AML-193 (cell line): ENCODE measurements at places on chromosomes 2 and 18.

DNA sequence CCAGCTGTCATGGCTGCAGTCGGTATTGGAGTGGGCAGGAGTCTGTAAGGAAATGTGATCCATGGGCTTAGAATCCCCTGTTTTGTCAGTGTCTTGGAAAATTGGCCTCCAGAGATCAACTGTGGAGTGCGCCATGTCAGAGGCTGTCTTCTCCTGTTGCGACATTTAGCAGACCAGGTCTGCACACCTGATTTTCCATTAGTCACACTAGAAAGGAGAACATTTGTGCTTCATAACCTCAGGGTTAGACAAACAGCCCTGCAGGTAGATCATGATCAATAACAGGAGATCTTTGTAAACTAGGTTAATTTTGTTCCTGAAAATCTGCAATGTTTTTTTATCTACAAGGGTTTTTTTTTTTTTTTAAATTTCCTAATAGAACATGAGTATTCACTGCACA lies 28.0 kb downstream of the LDLRAD4 start:
- no peak for DNase-seq

DNA sequence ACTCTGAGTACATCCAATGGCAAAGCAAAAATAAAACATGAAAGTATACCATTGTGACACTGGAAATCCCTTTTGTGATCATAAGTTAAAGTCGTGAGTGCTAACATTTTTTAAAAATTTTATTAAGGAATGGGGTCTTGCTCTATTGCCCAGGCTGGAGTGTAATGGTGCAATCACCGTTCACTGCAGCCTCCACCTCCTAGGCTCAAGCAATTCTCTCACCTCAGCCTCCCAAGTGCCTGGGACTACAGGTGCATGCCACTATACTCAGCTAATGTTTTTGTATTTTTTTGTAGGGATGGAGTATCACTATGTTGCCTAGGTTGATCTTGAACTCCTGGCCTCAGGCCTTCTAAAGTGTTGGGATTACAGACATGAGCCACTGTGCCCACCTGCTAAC lies 14.3 kb upstream of the TNFAIP6 start:
- DNase-seq, result no peak

DNA sequence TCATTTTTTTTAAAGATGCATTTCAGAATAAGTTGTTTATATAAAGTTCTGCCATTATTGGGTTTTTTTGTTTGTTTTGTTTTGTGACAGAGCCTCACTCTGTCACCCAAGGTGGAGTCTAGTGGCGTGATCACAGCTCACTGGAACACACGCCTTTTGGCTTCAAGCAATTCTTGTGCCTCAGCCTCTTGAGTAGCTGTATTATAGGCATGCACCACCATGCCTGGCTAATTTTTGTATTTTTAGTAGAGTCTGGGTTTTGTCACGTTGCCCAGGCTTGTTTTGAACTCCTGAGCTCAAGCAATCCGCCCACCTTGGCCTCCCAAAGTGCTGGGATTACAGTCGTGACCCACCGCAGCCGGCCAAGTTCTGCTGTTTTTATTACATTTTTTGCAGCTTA lies 72.3 kb downstream of the R3HDM1 start:
- DNase-seq, result no peak

DNA sequence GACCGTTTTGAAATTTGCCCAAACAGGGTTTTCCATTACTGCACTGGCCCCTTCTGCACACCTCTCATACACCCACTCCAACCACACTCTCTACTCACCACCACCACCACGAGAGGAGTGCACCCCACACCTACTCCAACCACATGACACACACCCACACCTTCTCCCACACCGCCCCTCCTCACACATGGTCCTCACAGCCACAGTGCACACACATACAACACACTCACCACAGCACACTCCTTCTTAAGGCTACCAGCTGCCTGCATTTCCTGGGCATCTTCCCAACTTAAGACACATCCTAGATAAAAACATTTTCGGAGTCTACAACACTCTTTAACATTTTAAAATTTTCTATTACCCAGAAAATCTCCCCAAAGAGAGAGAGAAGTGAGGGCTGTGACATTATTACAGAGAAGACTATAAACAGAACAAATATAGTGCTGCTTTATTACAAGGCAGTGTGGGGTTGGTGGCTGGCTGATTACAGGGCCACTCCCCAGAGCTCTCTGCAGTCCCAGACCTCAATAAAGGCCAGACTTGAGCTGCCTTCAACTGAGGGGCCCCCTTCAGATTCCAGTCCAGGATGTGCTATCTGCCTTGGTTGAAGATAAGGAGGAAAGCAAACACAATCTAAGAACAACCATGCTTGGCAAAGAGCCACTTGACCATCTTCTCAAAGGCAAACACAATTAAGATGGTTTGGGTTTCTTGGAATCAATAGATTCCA lies 36.1 kb downstream of the NHEJ1 start:
- DNase-seq, result no peak

- no peak for DNase-seq
Observed at GRCh38 chr2:139439100-139439499, 658.9 kb upstream of the NXPH2 start.

GRCh38 chr2:53826030-53826410 lies 33.7 kb downstream of the GPR75 start:
- DNase-seq, result no peak

GRCh38 chr2:29509878-29510277 lies 394.7 kb downstream of the CLIP4 start:
- DNase-seq, result no peak

GRCh38 chr2:215556979-215557378 lies 121.1 kb upstream of the FN1 start:
- peak; percentile 2 for DNase-seq

GRCh38 chr18:25136416-25137196 lies 215.4 kb downstream of the ZNF521 start:
- no peak for DNase-seq

DNA sequence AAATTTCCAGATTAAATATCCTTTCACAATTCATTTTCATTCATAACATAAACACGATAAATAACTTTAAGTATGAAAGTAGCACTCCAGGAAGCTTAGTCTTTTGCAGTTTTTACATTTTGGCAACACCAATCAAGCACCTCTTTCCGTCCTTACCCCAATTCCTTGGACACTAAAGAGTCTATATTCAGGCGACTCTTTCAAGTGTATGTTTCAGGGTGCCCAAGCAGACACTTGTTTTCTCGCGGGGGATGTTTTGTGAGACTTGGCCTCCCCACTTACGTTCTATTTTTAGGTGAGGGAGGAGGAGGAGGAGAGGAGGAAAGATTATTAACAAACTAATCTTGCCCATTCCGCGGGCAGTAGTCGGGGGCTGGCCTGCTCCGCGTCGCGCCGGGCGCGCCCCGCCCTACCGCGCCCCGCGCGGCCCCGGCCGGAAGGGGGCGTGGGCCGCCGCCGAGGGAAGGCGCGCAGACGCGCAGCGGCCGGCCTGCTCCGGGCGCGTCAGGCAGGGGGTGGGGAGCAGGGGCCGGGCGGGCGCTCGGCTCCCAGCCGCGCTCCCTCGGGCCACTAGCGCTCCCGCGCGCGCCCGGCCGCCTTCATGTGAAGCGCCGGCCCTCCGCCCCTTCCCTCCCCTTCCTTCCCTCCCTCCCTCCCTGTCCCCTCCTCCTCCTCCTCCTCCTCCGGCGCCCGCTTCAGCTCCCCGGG lies at the start of gene ITPRID2:
ITPRID2 (plus strand) TSS at position 473 of the 708 bp plus-strand sequence. CDS start 337 bp downstream, outside the sequence.
- DNase-seq, result peak; percentile 80

DNA sequence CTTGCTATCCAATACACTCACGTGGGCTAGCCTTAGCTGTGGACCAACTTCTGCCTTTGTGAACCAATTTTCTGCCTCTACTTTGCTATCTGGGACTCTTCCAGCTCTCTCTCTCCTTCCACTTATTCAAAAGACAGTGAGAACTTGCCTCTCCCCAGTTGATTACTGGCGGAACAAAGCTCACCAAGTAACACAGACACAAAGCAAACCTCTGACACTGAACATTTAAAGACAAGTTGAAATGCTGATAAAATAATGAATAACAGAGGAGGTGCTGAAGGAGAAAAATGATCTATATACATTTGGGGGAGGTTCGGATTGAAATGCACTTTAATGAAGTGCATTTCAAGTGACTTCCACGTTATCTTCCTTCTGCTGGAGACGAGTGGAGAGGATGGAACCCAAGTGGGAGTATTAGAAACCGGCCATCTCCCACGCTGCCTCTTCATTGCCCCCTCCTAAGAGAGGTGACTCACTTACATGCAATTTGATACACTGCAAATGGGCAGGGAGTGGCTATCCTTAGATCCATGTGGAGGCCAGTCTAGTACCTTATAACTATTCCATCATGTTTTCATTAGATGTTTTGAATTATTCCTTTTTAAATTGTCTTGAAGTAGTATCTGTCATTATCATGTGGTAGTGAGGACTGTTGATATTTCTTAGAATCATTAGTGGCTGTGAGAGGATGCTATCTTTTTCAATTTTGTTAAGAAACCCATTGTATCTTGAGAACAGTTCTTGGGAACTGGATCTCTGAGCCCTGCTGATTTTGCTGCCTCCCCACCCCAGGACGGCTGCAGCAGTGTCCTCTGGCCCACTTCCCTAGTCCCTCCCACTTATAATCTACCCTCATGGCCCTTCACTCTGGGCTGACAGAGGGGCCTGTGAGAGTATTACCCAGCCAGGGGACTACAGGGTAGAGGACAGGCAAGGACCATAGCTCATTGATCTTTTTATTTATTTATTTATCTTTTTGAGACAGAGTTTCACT lies 6.0 kb upstream of the GLI2 start:
- no peak for DNase-seq
